Kidney epithelial cell (primary cell): ENCODE measurements at places on chromosomes 12 and 14.
A peak's percentile ranks its signal among the peaks of the same experiment; 100 is the strongest.

- peak; percentile 86 for DNase-seq
These were observed 99.1 kb upstream of the NAP1L1 start for GRCh38 chr12:76183459-76184186.

- DNase-seq, result no peak
These were observed 103.8 kb downstream of the PRKD1 start for GRCh38 chr14:29823816-29824215.

DNA sequence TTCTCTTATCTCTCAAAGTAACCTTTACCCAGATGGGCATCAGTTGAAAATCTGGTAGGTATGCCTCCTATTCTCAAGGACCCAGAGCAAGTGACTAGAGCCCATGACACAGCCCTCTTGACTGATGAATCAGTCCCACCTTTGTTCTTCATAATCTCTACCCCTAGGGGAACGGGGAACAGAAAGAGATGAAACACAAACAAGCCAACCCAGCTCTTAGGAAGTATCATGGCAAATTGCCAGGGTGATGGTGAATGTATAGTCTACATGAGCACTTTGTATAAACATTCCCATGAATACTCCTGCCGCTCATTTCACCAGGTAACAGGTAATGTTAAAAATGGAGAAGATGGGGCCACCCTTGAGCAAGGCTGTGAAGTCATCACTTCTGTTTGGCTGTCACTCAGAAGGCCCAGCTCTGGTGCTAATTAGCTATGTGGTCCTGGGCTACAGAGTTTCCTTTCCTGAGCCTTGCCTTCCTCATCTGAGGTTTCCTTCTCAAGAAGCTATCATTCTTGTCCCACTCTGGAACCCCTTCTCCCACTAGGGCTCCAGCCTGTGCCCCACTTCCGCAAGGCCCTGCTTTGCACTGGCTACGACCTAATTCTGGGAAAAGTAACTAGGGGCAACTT, 161.7 kb downstream of the ANO2 start:
- no peak for DNase-seq

GRCh38 chr12:96907671-96908422, 790 bp downstream of the NEDD1 start:
- no peak for DNase-seq

DNA sequence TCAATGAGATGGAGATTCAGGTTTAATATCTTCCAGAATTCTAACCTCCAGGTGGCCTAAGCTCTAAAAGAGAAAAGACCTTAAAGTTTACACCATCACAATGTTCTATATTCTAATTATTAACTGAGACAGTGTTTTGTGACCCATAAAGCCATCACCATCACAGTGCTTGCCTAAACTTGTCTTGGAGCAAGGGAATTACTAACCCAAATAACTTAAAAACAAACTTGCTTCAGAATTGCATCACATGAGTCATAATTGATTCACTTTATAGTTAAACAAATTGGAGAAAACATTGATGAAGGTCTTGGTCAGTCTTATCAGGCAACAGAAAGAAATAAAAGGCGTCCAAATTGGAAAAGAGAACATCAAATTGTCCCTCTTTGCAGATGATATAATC, 54.5 kb upstream of the ALG10 start:
- no peak for DNase-seq

DNA sequence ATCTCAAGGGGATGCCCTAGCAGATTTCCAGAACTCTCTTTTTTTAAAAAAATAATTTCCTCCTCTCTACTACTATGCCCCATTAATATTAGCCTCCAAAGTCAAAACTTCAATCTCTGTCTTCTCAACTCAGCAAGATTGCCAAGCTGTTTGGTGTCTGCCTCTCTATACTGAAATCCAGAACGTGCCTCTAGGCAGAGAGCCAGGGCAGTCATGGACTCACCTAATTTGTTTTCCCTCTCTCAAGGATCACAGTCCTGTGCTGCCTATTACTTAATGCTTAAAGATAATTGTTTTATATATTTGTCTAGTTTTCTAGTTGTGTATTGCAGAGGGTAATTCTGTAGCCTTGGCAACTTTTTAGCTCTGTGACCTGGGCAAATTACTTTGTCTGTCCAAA, 74.7 kb downstream of the E2F7 start:
- no peak for DNase-seq

- DNase-seq, result no peak
These were observed 13.3 kb downstream of the LLPH start for GRCh38 chr12:66117242-66117641.

DNA sequence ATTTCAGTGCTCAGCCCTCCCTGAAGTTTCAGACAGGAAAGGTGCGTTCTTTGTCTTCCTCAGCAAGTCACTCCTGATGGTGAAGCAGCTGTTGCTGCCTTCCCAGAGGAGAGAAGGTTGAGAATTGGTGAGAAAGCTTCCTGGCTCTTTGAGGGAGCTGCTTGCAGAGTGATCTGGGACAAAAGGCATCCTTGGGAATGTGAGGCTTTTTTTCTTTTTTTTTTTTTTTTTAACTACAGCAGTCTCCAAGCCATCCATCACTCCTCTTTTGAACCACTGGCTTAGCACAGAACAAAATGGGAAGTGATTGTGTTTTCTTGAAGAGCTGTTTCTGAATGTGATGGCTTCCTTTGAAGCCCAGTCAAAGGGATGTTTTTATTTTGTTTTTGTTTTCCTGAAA, 120.4 kb upstream of the LRIG3 start:
- DNase-seq, result peak; percentile 82

GRCh38 chr14:47149326-47149725, 497.7 kb upstream of the RPL10L start:
- no peak for DNase-seq

GRCh38 chr12:25286837-25287236, 36.1 kb upstream of the KRAS start:
- DNase-seq, result no peak

GRCh38 chr12:125436686-125437085, 371.5 kb downstream of the AACS start:
- DNase-seq, result no peak

GRCh38 chr14:55339770-55340169, 68.5 kb downstream of the FBXO34 start:
- no peak for DNase-seq

DNA sequence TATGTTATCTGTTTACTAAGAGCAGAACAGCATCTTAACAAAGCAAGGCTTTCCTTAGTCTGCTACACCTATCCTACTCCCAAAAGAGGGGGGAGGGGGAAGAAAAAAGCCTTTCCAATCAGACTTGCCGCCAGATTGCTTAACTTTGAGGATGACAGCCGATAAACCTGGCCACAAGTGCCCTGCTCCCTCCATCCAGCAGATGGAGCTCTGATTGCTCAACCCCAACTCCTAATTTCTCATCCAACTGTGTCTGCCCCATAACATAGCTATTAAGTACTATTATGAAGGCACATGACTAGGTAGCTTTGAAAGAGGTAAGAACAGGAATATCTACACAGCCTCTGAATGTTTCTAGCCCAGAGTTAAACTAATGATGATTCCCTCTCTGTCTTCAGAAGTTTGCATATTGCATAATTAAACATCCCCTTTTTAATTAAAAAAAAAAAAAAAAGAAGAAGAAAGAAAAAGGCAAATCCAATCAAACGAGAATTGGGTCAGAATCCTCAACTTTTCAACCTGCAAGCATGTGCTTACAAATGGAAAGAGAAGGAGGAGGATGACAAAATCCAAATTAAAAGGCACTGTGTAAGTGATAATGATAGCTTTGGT, 247.4 kb downstream of the GALC start:
- DNase-seq, result no peak

DNA sequence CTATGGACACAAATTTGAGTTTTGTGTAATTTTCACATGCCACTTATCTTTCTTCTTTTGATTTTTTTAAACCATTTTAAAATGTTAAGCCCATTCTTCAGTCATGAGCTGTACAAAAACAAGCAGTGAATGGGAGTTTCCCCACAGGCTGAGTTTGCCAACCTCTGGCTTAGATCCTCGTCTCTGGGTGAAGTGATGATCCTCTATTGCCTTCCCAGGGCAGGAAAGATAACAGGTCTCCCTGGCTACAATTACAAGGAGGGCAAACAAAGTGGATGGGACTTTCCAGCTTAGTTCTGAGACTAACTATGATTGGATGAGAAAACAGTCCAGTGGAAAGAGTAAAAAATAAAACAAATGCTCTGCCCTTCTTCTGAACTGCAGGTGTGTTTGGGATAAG, 203.7 kb downstream of the SPTSSA start:
- no peak for DNase-seq

DNA sequence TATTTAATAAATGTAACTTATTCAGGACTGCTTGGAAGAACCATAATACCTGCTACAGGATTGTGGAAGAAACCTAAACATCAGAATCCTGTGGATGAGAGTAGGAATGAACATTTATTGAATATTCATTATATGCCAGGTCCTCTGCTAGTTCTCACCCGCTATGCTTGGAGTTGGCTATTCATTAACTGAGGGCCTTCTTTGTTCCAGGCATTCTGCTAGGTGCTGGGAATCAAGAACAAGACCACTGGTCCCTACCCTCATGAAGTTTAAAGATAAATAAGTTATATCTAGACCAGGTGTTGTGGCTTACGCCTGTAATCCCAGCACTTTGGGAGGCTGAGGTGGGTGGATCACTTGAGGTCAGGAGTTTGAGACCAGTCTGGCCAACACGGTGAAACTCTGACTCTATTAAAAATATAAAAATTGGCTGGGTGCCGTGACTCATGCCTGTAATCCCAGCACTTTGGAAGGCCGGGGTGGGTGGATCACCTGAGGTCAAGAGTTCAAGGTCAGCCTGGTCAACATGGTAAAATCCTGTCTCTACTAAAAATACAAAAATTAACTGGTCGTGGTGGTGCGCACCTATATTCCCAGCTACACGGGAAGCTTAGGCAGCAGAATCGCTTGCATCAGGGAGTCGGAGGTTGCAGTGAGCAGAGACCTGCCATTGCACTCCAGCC, 3.8 kb upstream of the TULP3 start:
- no peak for DNase-seq

- no peak for DNase-seq
These were observed 50.7 kb upstream of the MAP1LC3B2 start for GRCh38 chr12:116508145-116509121.

GRCh38 chr14:30305346-30305745, 253.6 kb upstream of the G2E3 start:
- no peak for DNase-seq

- DNase-seq, result no peak
These were observed 4.6 kb downstream of the RND1 start for GRCh38 chr12:48861111-48861510.

DNA sequence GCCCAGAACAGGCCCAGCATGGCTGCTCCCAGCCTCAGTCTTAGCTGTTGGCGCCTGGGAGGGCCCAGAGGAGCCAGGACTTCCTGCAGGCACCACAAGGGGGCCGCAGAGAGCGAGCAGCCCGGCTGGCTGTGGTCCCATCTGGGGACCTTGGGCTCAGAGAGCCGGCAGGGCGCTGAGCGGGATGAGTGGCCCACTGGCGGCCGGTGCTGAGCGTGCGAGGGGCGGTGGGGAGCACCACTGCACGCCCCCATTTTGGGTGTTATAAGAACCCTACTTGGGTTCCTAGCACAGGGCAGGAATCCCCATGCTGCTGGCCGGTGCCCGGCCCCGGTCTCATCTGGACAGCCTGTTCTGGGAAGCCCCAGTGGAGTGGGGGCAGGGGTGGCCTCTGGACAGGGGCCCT, 25.9 kb upstream of the CRIP2 start:
- no peak for DNase-seq

DNA sequence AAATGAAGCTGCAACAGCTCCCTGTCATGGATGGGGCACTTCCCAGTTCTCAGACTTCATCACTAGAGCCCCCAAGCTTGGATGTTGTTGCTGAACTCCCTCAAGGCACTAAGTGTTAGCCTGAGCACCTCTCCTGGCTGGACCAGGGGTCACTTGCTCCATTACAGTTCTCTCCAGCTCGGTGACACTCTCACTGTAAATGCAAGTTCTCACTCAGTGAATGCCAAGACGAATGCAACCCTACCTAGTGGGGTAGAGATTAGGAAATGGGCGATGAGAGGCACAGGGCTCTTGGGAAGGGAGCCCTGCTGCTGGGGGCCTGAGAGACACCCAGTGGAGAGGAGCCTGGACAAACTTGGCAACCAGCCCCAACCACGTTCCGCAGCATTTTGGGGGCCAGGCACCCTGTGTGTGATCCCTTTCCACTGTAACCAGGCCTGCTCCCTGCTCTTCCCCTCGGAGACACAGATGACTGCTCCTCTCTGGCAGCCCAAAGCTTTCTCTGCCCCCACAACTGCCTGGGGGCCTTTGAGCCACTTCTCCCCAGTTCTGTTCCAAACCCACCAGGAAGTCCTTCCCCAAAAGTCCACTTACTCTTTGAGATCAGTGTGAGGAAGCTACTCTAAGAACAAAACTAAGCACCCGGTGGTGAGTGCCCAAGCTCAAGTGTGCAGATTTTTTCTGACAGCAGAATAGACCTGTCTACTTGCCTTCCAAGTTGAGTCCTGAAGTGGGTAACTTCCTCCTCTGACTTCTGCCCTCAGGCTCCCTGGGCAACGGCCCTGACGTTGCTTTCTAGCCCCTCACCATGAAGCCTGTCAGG, 8.0 kb upstream of the SELPLG start:
- no peak for DNase-seq

DNA sequence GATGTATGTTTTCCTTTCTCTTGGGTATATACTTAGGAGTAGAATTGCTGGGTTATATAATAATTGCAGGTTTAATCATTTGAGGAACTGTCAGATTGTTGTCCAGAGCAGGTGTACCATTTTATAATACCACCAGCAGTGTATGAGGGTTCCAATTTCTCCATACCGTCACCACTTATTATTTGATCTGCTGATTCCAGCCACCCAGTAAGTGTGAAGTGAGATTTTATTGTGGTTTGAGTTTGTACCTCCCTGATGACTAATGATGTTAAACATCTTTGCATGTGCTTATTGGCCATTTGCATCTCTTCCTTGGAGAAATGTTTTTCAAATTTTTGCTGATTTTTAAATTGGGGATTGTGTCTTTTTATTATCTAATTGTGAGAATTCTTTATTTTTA, 15.1 kb downstream of the NCKAP5L start:
- DNase-seq, result no peak

DNA sequence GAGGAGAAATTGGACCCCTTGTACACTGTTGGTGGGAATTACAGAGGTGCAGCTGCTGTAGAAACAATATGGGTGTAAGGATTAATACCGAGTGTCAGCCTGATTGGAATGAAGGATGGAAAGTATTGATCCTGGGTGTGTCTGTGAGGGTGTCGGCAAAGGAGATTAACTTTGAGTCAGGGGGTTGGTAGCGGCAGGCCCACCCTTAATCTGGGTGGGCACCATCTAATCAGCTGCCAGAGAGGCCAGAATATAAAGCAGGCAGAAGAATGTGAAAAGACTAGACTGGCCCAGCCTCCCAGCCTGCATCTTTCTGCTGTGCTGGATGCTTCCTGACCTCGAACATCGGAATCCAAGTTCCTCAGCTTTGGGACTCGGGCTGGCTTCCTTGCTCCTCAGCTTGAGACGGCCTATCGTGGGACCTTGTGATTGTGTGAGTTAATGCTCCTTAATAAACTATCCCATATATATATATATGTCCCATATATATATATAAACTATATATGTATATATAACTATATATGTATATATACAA, 38.4 kb upstream of the PPP2R5C start:
- no peak for DNase-seq

- no peak for DNase-seq
These were observed 12.2 kb upstream of the ITPR2 start for GRCh38 chr12:26845057-26845666.
